ENCODE measurements at places on chromosomes 4 and X.
A peak's percentile ranks its signal among the peaks of the same experiment; 100 is the strongest.

DNA sequence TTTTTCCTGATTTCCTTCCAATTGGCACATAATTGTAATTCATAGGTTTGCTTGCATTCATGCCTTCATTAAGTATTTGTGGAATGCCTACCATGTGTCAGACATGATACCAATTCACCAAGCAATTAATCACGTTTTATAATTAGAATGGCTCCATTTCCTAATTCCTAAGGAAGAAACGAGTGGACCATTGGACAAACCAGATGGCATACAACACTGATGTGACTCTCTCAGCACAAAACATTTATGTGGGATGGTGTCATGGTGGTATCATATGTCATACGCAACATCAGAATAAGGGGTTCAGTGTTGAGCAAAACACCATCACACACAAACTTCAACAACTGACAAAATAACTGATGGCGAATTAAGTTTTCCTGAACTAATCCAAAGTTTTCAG lies 502.8 kb downstream of the DMD start:
- DNase-seq = no peak

DNA sequence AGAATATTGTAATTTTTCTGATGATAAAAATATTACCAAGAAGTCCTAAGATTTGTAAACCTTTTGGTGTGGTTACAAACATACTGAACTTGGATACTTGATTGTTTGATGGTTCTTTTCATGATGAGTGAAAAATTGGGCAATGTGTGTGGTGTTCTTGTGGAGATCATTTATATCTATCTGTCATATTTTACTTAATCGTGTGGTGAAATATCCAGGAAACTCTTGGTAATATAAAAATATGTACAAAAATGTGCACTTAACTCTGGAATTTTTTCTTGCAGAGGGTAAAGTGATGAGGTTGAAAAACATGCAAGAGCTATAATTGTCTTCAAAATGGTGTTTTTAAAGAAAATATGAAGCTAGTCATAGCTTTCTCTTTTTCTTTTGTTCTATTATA lies 2.8 kb downstream of the DCUN1D4 start:
- no peak for DNase-seq

DNA sequence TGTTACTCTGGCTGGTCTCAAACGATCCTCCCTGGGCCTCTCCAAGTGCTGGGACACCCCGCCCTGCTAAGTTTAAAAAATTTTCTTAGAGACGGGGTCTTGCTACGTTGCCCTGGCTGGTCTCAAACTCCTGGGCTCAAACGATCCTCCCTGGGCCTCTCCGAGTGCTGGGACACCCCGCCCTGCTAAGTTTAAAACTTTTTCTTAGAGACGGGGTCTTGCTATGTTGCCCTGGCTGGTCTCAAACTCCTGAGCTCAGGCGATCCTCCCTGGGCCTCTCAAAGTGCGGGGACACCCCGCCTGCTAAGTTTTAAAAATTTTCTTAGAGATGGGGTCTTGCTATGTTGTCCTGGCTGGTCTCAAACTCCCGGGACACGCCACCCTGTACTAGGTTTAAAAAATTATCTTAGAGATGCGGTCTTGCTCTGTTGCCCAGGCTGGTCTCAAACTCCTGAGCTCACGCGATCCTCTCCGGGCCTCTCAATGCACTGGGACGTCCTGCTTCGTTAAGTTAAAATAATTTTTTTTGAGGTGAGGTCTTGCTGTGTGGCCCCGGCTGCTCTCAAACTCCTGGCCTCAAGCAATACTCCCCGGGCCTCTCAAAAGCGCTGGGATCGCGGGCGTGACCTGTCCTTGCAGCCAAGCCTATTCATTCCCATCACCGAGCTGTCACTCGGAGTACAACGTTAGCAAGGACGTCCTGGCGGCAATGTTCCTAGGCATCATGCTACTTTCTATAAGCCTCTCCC lies 1.1 kb downstream of the SLC25A6 start:
- DNase-seq = no peak

DNA sequence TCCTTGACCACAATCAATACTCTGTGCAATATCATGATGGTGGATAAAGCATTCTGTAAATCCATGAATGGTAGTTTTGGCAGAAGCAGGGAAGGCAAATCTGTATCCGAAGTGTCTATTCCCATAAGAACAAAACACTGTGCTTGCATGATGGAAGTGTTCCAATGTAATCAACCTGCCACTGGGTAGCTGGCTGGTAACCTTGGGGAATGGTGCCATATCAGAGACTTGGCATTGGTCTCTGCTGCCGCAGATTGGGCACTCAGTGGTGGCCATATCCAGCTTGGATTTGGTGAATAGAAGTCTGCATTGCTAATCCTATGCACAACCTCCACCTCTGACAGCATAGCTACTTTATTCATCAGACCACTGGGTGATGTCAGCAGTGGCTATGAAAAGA lies 114.3 kb upstream of the EMCN start:
- no peak for DNase-seq

DNA sequence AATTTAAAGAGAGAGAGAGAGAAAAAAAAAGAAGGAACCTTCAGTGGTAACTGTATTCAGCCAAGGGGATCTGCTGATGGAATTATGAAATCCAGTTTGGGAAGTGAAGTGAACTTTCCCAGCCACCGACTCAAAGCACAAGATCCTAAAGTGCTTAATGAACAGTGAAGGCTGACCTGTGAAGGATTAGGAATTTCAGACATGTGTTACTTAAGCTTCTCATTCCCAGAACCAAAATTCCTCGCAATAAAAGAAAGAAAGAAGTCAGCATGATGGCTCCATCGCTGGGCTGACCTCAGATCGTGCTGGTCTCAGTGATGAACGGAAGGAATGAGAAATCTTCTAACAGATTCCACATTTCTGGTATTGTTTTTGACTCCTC lies 135.2 kb downstream of the ARSF start:
- DNase-seq = no peak

- DNase-seq = no peak
These were observed 115.7 kb downstream of the SLIT2 start for GRCh38 chr4:20367446-20367845.

GRCh38 chr4:85741921-85742591 lies 267.1 kb downstream of the ARHGAP24 start:
- DNase-seq = peak; percentile 86

GRCh38 chrX:2183193-2183725 lies 317.5 kb downstream of the DHRSX start:
- no peak for DNase-seq

- DNase-seq = no peak
These were observed 19.7 kb downstream of the HERC6 start for GRCh38 chr4:88398381-88398780.

DNA sequence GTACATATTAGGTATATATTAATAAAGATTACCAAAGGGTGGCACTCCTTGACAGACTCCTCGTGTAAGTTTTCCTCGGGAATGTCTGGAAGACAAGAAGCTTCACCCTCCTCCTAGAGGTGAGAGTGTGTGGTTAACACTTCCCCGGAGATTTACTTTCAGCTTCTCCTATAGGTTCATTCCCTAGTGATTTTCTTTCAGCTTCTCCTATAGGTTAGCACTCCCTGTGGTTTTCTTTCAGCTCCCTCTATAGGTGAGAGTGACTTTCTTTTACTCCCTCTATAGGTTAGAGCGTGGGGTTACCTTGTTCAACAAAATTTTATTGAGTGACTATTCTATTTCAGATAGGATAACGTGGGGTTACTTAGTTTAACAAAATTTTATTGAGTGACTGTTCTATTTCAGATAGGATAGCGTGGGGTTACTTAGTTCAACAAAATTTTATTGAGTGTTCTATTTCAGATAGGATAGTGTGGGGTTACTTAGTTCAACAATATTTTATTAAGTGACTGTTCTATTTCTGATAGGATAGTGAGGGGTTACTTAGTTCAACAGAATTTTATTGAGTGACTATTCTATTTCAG lies 106.0 kb upstream of the PLAC1 start:
- no peak for DNase-seq

DNA sequence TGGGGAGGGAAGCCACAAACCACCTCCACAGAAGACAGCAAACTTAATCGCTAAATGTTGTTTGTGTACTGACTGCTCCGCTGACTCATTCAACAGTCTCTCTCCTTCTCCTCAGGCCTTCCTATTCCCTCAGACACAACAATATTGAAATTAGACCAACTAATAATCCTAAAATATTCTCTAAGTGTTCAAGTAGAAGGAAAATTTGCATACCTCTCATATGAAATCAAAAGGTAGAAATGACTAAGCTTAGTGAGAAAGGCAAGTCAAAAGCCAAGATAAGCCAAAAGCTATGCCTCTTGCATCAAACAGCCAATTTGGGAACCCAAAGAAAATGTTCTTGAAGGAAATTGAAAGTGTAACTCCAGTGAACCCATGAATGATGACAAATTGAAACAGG lies 75.7 kb upstream of the ARHGAP24 start:
- no peak for DNase-seq

DNA sequence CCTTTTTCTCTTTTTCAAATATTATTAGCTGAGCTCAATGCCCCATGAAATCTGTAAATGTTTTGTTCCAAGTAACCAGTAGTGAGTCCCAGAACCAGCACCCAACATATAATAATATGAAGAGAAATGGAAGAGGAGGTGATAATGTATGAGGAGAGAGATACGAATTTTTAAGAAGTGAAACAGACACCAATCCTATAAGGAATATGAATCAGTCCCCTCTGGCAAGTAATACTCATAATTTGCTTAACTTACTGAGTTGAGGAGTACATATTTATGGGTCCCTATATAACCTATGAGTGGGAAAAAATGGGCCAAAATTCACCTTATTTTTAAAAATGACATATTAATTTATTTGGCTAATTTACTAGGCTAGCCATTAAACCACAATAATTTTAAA lies 8.4 kb upstream of the CBR4 start:
- no peak for DNase-seq

DNA sequence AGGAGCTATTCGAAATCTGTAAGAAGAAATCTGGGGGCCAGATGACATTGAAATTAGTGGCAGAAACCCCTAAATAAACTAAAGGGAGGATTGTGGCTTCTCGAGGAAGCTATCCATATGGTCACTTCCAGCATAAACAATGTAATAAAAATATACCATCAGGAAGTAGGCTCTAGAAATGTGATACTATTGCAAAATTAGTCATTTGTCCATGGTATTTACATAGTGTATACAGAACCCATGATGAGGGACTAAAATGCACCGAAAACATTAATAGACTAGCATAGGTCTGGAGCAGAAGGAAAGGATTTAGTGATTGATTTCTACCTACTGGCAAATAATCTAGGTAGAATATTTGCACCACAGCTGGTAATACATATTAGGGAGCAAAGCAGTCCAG lies 1344.0 kb downstream of the FSTL5 start:
- DNase-seq = no peak

- no peak for DNase-seq
These were observed 637.6 kb downstream of the MID1IP1 start for GRCh38 chrX:39438603-39439602.

DNA sequence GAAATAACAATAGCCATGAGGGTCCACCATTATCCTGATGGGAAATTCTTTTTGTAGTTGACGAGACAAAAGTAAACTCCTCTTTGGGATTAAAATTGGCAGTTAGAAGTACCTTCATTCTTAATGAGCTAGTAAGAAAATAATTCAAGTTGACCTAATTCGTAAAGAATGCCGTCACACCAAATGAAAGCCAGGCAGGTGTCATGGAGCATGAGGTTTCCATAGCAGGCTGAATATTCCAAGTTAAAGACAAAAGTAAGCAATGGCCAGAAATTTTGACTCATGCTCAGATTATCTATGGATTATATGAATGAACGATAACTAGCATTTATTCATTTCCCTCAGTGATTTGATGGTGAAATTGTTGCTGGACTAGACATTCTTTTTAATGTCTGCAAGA lies 192.2 kb upstream of the FAT1 start:
- no peak for DNase-seq

DNA sequence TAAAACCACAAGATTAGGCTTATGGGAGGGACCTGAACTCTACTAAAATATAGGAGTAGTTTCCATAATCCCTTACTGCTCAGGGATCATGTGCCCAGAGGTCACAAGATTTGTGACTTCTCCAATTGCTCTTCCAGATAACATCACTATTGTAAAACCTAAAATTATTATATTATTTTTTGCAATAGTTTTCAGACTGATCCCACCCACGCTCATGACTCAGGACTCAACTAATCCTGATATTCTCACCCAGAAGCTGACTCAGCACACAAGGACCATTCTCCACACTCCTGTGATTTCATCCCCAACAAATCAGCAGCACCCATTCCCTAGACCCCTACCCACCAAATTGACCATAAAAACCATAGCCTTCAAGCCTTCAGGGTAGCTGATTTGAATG lies 24.0 kb upstream of the RPL34 start:
- no peak for DNase-seq

GRCh38 chr4:128388352-128388630 lies 100.7 kb upstream of the PGRMC2 start:
- no peak for DNase-seq

- no peak for DNase-seq
These were observed 289.7 kb downstream of the TRIML1 start for GRCh38 chr4:188428935-188429334.
